ENCODE measurements at places on chromosomes 11 and 22.

GRCh38 chr11:109374441-109374840 lies 47.5 kb upstream of the C11orf87 start:
- no peak for DNase-seq

DNA sequence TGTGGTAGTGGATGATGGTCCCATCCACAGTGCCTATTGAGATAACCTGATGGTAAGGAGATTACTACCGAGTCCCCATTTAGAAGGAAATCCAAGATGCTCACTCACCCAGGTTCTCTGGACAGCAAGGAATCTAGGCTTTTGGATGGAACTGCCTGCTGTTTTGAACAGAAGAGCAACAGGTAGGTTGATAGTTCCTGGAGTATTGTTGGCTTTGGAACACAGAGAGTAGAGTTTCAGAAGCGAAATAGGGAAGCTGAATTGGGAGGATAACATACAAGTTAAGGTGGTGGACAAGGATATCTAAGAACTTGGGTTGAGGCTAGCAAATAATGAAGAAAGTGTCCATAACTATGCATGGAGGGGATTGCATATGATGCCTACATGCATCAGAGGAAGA lies 27.6 kb downstream of the SLC22A6 start:
- DNase-seq: no peak

DNA sequence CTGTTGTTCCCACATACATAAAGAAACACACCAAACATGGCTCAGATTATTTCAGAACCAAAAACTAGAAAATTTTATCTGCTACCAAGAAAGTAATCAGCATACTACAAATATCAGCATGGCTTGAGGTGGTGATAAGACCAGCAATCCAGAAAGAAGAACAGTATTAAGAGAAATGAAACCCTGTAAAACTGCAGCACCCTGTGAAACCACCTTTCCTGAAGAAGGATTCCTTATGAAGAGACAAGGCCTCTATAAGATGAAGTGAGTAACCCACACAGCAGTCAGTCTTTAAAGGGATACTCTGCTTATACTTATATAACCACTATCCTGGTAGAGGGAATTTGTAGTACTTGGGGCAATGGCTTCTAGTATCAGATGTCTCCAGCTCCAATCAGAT lies 49.9 kb downstream of the RSF1 start:
- DNase-seq: no peak

DNA sequence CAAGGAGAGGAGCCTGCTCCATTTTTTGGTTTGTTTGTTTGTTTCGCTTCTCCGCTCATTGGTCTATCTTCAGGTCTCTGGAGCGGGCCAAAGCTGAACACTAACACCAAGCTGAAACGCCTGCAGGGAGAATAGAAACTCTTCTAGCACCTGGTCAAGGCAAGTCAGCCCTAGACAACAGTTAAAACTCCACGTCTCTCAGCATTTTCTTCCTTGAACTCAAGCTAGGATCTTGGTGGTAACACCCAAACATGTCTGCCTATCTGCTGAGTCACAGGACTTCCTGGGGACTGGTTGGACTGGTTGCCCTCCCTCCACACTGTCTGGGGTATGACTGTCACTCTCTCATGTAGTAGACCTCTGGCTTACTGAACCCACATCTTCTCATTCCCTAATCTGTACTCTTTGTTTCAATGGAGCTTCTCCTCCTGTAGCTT lies 23.9 kb upstream of the RBFOX2 start:
- no peak for DNase-seq

- DNase-seq: no peak
These were observed 39.9 kb downstream of the CWC15 start for GRCh38 chr11:94933223-94934130.

DNA sequence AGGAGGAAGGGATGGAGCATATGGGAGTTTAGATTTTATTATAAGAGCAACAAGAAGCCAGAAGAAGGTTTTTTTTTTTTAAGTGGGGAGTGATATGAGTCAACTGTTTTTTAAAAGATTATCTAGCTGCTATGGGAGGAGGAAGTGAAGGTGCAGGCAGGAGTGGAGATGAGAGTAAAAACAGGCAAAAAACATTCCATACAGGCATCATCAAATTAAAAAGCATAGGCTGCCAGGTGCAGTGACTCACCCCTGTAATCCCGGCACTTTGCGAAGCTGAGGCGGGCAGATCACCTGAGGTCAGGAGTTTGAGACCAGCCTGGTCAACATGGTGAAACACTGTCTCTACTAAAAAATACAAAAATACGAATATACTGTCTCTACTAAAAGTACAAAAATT lies 368.4 kb upstream of the MTNR1B start:
- no peak for DNase-seq

- no peak for DNase-seq
These were observed 171.1 kb upstream of the SEZ6L start for GRCh38 chr22:25997886-25998775.

DNA sequence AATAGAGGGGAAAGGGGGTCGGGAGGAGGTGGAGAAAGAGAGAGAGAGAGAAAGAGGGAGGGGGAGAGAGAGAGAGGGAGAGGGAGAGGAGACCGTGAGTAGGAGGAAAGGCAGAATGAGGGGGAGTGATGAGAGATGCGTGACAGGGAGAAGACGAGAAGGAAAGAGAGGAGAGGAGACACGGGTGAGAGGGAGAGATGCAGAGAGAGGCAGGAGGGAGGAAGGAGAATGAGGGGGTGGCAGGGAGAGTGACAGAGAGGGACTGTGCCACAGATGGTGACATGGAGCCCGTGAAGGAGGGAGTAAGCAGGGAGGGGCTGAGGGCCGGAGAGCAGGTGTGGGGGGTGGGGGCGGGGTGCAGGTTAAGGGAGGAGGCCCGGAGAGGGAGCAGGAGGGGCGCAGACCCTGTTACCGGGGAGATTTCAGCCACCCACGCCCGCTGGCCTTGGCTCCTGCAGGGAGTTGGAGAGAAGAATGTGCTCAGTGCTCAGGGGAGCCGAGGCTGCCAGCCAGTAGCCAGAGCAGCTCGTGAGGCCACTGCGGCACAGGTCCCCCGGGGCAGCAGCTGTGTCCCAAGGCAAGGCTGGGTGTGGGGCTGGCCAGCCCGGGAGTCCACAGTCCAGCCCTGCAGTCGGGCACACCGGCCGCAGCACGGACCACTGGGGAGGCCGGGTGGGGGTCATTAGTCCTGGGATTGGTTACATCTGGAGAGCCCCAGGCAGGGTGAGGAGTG lies at the start of gene SSTR3:
Gene SSTR3 (minus strand): TSS at position 304 of the 733 bp plus-strand sequence. CDS start 4,674 bp downstream, outside the sequence.
- DNase-seq: no peak

DNA sequence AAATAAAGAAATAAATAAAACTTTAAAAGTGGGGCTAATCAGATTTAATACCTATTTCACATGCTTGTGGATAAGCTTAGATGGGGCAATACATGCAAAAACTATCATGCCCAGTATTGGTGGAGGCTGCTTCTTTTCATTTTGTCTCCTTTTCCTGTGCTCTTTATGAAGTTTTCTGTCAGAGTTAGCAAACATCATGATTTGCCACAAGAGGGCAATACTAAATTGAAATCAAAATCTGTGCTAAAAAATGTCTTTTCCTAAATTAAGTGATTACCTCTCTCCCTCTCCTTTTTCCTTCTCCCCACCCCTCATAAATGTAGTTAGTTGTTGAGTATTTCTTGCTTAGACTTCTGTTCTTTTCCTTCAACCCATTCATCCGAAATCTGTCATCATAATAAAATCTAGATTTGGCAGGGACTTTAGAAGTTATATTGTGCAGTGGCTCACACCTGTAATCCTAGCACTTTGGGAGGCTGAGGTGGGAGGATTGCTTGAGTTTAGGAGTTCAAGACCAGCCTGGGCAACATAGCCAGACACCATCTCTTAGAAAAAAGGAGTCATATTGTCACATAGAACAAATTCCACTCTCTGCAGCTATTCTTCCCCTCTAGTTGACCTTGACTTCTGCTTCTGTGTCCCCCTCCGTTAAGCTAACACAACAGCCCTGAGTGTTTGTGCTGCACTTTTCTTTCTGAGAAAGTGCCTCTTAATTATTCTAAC lies 4.7 kb upstream of the ARHGAP42 start:
- DNase-seq: no peak

DNA sequence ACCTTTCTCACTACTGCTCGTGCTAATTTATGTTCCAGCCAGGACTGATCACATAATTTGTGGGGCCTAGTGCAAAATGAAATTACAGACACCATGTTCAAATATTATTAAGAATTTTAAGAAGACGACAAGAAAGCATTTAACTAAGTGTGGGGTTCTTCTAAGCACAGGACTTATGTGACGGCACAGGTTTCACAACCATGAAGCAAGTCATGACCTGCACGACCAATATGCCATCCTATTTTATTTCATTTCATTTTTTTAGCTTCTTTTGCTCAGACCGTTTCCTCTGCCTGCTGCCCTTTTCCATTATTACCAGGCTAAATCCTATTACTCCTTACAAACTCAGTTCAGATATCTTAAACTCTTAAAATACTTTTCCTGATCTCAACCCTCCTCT lies 462.5 kb downstream of the AASDHPPT start:
- no peak for DNase-seq

GRCh38 chr22:38021206-38021605 lies 36.0 kb upstream of the PICK1 start:
- no peak for DNase-seq

DNA sequence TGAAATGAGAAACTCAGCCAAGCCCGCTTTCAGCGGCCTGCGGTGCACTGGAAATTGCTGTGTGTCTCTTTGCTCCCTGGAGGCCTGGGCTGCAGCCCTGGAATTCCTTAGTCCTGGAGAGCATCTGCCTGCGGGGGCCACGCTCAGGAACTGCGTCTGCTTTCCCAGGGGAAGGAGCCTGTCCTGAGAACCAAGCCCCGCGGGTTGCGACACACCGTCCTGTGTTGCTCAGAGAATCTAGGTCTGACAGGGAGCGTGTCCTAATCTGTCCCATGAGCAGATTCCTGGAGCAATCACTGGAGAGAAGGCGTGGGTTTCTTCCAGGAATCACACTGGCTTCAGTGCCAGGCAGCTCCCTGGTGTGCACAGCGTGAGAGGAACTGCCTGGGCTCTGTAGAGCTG lies 708.1 kb downstream of the BRD1 start:
- DNase-seq: no peak

DNA sequence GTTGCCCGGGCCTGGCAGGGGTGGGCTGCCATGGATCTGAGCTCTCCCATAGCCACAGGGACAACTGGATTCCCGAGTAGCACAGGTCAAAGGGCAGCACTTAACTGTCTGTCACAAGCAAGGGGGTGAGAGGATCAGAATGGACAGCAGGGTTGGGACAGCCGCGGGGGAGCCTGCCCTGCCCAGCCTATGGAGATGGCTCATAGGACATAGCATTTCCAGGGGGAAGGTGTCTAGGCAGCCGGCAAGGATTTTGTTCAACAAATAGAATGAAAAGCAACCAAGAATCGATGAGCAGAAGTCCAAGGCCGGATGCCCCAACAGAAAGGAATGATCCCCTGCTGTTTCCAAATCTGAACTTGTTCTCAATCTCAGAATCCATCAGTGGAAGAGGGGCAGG lies 92.9 kb downstream of the RPS6KA4 start:
- no peak for DNase-seq

GRCh38 chr11:26187639-26188038 lies 144.3 kb upstream of the ANO3 start:
- no peak for DNase-seq

- DNase-seq: no peak
These were observed 7.6 kb downstream of the PLEKHB1 start for GRCh38 chr11:73653996-73654395.

DNA sequence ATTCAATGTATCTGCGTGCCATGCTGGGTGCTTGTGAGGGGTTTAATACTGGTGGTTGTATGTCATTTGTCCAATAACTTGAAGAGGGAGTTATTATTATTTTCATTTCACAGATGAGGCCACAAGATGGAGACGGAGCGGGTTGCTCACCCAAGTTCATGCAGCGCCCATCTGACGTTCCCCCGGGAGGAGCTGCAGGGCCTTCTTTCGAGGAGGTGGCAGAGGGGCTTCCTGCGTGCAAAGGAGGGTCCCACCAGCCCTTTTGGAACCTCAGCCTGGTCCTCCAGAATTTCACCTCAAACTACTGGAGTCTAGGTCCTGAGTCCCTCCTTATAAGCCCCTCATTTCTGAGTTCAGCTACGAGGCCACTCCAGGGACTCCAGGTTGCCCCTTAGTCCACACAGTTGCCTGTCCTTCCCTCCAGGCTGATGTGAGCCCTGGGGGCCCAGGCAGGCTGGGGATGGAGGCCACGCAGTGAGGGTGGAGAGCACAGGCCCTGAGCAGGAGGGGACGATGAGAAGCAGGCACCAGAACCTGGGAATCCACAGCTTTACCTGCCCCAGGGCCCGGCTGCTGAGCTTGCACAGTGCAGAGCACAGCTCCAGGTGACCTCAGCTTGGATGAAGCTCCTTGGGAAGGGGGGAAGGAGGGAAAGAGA lies 2.9 kb upstream of the VSIG10L2 start:
- DNase-seq: no peak

DNA sequence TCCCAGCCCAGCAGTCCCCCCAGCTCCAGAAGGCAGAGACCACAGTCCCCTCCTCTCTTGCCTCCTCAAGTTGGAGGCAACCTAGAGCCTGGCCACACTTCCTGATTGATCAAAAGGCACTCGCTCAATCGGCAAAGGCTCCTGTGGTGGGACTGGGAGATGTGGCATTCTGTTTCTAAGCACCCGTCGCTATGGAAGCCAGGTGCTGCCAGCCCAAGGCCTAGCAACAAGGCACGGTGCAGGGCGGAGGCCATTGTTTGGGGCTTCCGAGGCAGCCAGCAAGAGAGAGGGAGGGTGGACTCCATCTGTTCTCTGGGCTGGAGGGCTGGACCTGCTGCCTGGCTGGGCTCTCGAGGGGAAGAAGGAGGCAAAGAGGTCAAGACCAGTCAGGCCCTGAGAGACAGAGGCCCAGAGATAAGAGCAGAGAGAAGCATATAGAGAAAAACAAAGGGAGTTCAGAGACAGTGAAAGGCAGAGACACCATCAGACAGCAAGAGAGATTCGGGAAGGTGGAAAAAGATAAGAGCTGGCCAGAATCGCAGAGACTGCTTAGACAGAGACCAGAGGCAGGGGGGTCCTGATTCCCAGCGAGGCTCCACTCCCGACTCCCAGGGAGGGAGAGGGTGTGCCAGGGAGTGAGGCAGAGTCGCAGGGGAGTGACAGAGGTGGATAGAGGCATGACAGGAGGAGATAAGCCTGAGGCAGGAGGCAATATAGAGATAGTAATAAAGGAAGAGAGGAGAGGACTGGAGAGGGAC lies 21.2 kb downstream of the PDE2A start:
- DNase-seq: no peak

All from stimulated activated CD8-positive, alpha-beta memory T cell treated with anti-CD3 and anti-CD28 coated beads, Interleukin-15, amount 100 ng/mL, for 24 hours (primary cell).